Brain pericyte (primary cell): ENCODE measurements at places on chromosomes 4 and X.
A peak's percentile ranks its signal among the peaks of the same experiment; 100 is the strongest.

DNA sequence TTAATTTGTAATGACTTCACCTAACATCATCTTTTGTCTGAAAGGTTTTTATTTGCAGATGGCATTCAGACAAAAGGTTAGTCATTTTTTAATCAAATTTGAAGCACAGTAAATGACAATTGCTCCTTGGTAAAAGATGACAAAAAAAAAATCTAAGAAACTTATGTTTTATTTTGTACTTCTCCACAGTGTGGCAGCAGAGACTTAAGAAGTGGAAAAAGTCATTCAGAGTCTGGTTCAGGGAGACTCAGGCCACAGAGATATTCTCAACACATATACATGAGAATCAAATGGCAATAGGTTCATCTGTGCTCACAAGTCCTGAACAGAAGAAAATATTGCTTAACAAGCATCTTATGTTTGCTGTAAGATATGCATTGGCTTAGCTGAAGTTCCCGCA, 436.2 kb downstream of the KCNIP4 start:
- peak; percentile 5 for DNase-seq

DNA sequence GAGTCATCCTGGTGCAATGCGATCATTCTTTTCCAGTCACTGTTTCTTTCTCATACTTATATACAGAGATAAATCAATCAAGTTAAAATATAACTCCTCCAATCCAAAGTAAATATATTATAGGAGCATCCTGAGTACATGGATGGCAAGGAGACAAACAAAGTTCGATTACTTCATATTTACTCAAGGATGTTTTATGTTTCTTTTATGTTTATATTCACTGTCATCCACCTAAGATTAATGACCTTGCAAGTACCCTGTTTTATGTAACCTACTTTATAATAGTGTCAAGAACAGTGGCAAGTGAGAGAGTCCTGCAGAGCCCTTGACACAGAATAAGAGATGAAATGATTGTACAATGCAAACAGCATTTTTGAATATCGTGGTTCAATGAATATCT, at the start of gene UGT2B11:
TSS of gene UGT2B11 (minus strand) at position 33 of the 400 bp plus-strand sequence. CDS start at position 7, 26 bp downstream.
- DNase-seq = no peak

- DNase-seq = no peak
Measured at GRCh38 chr4:187547316-187547715, 448.3 kb upstream of the ZFP42 start.

- no peak for DNase-seq
Measured at GRCh38 chr4:141062651-141063050, 70.6 kb downstream of the RNF150 start.

DNA sequence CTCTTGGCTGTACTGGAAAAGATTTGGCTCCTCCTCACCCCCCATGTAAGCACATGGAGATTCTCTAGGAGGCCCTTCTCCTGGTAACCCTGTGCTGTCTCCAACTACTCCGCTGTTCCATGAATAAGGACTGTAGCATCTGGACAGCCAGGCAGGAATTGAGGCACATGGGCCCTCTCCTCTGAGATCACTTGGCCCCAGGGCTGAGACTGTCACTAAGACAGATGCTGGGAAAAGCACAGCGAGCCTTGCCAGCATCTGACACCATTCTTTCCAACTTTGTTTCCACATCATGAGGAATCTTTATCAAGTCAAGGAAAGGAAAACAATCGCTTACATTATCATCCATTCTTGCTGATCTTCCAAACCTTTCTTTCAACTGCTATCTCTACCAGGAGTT, 222.6 kb upstream of the INTU start:
- no peak for DNase-seq

- no peak for DNase-seq
Measured at GRCh38 chr4:2574009-2574408, 37.6 kb downstream of the FAM193A start.

DNA sequence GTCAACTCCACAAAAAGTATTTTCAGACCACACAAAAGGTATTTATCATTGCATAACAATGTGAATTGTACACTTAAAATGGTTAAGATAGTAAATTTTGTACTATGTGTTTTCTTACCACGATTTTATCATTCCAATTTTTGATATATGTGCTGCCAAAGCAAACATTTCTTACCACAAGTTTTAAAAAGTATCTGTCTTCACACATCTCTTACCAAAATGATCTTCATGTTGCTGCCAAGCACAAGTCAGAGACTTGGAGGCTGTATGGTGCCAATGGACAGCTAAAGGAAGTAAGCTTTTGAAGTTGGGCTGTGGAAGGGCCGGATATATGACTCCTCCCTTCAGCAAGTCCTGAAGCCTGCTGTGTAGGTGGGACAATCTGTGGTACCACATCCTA, 67.9 kb downstream of the TMLHE start:
- DNase-seq = no peak

DNA sequence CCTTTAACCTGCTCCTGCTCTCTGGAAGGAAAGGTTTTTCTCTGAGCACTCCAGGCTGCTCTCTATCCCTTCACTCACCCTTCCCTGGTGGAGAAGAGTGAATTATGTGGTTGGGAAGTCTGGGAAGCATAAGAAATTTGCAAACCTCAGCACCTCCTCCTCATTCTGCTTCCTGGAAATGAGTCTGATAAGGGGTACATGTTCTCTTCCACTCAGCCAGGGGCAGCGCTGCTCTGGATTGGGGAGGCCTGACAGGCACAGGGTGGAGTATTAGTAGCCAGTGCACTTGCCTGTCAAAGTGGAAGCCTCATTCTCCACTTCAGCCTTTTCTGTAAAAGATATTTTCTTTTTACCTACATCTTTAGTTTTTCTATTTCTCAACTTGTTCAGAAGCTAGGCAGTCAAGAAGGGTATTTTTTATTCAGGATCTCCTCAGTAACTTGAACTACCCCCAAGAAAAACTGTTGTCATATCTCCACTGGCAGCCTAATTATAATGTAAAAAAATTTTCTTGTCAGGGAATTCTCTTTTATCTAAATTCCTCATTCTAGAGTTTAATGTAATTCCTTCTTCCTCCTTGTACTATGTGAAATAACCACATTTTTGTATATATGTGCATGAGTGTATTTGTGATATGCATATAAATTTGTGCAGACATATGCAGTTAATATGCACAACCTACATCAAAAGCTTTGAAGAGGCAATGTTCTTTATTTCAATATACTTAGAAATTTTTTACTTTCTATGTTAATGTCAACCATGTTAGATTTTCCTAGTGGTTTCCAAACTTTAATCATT, 15.3 kb downstream of the ADAMTS3 start:
- DNase-seq = no peak

GRCh38 chr4:98536631-98537030, 121.8 kb downstream of the TSPAN5 start:
- no peak for DNase-seq

DNA sequence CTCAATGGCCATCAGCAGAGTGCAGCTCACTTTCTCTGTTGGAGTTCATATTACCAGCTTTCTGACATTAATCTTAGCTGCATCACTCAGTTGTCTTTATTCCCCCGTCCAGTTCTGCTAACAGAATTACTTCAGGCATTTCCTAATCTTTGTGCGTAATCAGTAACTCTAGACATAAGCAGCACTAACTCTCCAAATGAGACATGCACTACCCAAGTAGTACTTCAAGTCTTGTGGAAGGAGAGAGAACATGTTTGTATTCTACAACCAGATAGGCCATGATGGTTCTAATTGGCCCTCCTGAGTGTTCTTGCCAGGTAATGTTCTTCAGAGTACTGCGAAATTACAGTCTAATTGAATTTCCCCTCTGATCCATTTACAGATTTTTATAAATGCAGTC, 448.5 kb upstream of the RPS6KA3 start:
- no peak for DNase-seq

- no peak for DNase-seq
Measured at GRCh38 chr4:99276417-99276816, 14.4 kb downstream of the ADH1A start.

GRCh38 chrX:150118476-150118875, 180.2 kb upstream of the EOLA2 start:
- DNase-seq = no peak

GRCh38 chrX:112840382-112841113, at the start of gene AMOT:
Gene AMOT, minus strand, starts transcription at chrX:112840831. Its CDS starts 17,705 bp downstream, at chrX:112823126.
- no peak for DNase-seq

DNA sequence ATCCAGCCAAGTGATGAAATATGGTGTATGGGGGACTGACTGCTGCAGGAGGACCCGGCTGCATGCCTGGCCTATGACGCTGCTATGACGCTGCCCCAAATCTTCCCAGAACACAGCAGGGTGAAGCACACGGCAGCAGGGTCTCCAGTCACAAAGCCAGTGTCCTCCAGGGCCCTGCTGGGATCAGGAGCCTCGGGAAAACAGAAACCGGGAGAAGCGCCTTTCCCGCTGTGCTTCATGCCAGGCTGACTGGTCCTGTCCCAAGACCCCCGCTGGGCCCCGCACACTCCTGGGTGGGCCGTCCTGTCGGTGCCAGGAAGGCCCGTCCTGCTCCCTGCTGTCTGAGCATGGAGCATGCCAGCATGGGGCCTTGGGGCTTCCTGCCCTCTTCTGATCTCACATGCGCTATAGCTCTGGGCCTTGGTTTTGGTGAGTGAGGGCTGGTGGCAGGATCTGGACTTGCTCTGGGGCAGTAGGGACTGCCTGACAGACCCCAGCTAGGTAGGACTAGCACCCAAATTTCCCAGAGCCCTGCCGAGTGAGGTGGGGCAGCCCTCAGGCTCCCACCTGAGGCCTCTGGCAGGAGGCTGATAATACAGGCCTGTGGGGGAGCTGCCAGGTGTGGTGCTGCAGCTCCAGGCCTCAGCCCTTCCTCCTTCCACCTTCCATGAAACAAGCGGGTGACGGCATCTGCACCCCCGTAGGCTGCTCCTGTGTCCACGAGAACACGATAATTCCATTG, 64.0 kb downstream of the ACOX3 start:
- peak; percentile 60 for DNase-seq

- DNase-seq = no peak
Measured at GRCh38 chr4:128649575-128650205, 159.8 kb upstream of the JADE1 start.

- DNase-seq = no peak
Measured at GRCh38 chr4:142202404-142203332, 566.3 kb downstream of the IL15 start.

- no peak for DNase-seq
Measured at GRCh38 chr4:84484236-84484635, 14.9 kb downstream of the NKX6-1 start.

DNA sequence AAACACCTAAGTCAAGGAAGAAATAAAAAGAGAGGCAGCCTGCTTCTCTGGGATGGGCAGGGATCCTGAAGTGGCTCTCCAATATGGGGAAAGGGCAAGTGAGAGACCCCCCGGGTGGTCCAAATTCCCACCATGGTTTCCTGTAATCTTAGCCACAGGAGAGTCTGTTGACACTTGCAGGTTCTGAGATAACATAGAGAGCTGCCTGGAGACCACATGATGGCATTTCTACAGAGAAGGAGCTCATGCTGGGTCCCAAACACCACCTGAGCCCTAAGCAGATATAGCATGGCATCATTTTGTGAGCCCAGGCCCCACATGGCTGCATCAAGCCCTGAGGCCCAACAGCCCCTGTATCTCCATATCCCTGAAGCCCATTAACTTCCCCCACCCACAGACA, 26.1 kb downstream of the PABPC1L2B start:
- no peak for DNase-seq

DNA sequence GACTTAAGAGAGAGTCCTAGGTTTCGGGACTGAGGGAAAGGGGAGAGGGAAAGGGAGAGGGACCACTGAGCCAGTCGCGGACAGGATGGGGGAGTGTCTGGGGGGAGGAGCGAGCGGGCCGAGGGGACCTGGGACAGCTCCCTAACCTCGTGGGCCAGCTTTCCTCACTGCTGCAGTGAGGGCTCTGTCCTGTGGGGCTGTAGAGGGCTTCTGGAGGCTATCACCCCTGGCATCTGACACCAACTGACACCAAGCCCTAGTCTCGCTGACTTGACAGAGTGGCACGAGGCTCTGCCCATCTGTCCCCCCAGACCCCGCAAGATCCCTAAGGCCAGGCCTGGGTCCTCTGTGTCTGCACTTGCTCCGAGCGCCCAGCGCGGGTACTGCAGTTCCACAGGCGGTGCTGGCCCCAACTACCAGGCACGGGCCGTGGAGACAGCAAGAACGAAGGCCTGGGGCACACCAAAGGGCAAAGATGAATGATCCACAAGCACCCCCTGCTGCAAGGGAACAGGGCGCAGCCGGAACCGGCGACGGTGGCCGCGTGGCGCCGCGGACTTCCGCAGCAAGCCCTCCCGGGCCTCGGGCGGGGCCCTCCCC, 465 bp downstream of the HAUS7 start:
- no peak for DNase-seq

DNA sequence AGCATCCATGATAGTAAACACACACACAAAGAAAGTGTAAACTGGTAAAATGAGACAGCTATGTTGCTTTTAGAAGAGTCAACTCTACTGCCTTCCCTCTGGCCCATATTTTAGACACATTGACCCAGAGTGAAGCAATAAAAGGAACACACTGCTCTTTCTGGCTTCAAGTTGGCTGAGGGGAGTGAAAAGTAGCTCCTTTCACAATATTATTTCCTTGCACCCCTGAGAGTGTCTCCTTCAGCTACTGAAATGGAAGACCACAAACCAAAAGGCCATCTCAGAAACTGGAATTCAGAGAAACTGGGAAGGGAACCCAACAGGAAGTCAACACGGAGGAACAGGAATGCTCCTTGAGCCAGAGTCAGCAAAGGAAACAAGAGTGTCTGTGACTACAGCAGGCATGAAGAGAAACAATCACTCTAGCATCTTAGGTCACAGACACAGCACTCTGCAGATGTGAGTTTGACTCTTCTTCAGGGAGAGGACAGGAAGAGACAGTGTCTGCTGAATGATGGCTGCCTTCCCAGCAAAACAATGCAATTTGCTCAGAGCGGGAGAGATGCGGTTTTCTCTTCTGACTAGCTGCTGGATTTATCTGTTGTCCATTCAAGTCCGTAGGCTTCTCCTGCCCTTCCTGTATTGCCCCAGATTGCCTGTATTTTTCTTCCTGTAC, 106.7 kb downstream of the SPATA18 start:
- DNase-seq = no peak

GRCh38 chr4:155972098-155972497, 18.4 kb upstream of the CTSO start:
- no peak for DNase-seq
